Heart left ventricle (tissue), 16 donors: ENCODE measurements at places on chromosomes 5 and 9.

GRCh38 chr9:88220652-88221051 is 82.4 kb upstream of the SPATA31C2 start:
- H3K27me3 ChIP-seq = no peaks in the 10 kb centered on the region
- H3K4me3 ChIP-seq = no peak overlapping the region
- H3K27ac ChIP-seq = no peak overlapping the region
- H3K4me1 ChIP-seq = no peaks in the 10 kb centered on the region

- H3K27me3 ChIP-seq = no peaks in the 10 kb centered on the region
- H3K27ac ChIP-seq = no peak overlapping the region
- H3K36me3 ChIP-seq = no peaks in the 10 kb centered on the region
- H3K4me3 ChIP-seq = no peak overlapping the region
Observed at GRCh38 chr5:117590944-117591343, 1016.3 kb upstream of the SEMA6A start.

- no peak for DNase-seq
- H3K36me3 ChIP-seq = no peaks in the 10 kb centered on the region
- no peaks in the 10 kb centered on the region for H3K4me1 ChIP-seq
- H3K27me3 ChIP-seq = no peaks in the 10 kb centered on the region
- H3K4me3 ChIP-seq = no peak overlapping the region
Observed at GRCh38 chr5:33400675-33401074, 40.1 kb upstream of the TARS1 start.

- H3K36me3 ChIP-seq = no peaks in the 10 kb centered on the region
- DNase-seq = peak; percentile 40
- no peak overlapping the region for H3K27ac ChIP-seq
- peaks cover 14% of the 10 kb centered on the region for H3K27me3 ChIP-seq
- no peaks in the 10 kb centered on the region for H3K4me1 ChIP-seq
- H3K4me3 ChIP-seq = no peak overlapping the region
Observed at GRCh38 chr5:169581580-169582227, 1.9 kb upstream of the SPDL1 start.
